ENCODE measurements at places on chromosomes 5 and 9.

DNA sequence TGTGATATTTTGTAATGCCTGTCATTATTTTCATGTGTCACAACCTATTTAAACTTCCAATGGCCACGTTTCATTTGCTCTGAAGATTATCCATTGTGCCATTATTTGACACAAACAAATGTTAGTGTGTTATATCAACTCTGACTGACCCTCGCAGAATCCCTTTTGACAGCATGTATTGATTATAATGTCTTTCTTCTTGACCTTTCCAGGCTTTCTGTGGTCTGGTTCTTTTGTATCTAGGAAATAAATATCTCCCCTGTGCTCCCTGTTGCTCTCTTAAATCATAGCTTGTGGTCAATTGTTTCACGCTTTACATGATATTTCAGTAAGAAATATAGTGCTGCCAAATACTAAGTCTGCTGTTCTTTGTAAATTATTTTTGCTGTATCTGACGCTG, 442.6 kb downstream of the SEMA5A start:
- DNase-seq = no peak

DNA sequence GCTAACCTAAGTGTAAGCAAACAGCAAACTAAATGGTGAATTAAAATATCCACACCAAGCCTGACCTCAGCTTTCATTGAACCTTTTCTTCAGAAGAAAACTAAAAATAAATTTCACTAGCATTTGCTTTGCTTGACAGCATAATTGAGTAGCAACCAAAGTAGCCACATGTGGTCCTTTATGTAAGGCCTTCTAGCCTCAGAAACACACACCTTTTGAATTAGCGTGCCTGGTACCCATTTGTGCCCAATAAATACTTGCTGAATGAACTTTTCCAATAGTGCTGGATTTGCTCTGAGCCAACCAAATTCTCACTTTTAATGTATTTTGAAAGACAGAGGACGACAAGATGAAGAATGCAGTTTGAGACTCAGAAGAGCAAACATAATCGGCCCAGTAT, 2.1 kb upstream of the NIPBL start:
- peak; percentile 67 for DNase-seq

GRCh38 chr9:110308633-110309038, 29.0 kb downstream of the TXNDC8 start:
- DNase-seq = no peak

GRCh38 chr5:95070453-95070852, 214.4 kb downstream of the MCTP1 start:
- DNase-seq = no peak

DNA sequence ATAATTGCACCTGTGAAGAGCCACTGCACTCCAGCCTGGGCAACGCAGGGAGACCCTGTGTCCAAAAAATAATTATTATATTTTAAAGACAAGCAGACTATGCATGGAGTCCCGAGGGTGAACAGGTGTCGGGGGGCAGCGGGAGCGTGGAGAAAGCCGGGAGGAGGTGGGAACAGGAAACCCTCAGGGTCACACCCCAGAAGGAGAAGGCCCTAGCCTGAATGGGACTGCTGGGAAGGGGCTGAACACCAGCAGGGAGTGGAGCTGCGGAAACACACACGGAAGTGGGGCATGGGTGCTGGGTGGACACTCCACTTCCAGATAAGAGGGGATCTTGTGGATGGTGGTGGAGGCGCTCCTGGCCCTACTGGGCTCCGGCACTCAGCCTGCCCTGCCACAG, 12.8 kb downstream of the SURF6 start:
- no peak for DNase-seq

GRCh38 chr5:82352146-82352791, 74.1 kb upstream of the RPS23 start:
- DNase-seq = no peak

DNA sequence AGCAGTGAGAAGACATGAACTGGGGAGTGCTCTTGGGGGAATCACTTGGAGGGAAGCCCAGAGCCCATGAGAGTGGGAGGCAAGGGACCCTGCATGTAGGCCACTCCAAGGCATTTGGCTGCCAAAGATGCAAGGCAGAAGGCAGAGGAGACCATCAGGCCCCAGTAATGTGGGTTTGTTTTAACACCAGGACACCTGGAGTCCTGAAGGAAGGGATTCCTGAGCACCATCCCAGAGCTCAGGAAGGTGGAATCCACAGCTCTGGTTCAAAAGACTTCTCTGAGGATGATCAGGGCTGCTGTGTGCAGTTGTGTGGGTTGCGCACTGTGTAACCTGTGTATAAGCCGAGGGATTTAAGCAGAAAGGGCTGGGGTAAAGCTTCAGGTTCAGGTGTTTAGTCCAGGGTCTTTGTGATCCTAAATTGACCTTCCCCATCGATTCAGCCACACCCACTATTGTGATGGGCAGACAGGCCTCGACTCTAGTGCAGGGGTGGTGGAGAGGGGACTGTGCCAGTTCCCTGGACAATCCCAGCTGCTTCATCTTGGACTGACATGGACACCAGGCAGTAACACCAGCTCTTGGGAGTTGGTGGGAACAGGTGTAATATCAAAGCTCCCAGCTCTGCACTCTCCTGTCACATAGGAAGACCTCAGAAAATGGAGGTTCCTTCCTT, 11.0 kb downstream of the B4GALT7 start:
- DNase-seq = no peak

- no peak for DNase-seq
Observed at GRCh38 chr5:32231929-32232328, 57.8 kb upstream of the GOLPH3 start.

GRCh38 chr5:174383210-174384167, 338.0 kb downstream of the NSG2 start:
- DNase-seq = no peak

DNA sequence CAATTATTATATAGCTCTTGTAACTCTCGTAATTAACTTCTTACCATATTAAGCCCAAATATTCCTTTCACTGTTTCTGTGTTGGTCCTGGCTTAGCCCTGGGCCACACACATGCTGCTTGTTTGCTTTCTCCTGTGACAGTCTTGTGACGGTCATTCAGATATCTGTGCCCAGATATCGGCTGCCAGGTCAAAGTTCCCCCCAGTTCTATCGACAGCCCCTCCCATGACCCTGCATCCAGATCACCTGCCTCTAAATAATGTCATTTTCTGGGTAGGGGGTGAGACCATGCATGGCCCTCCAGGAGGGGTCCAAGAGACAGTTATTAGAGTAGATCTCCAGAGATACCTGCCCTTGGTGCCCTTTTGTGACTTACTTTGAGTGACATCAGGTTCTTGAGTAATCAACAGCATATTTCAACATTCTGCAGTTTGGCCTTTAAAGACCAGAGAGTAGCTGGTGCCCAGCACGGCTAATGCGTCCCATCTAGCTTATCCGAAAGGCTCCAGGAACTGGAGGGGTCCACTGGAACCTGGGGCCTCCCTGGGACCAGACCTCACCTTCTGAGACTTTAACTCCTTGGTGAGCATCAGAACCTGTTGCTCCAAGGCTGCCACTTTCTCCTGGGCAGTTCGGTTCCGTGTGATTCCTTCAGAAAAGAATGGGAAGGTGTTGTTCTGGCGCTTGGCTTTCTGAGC, 26.9 kb downstream of the TBC1D2 start:
- DNase-seq = no peak
